Transverse colon (tissue), 4 donors: ENCODE measurements at places on chromosomes 3 and 15.

GRCh38 chr15:66764072-66764786, 62.2 kb downstream of the SMAD6 start:
- H3K27me3 ChIP-seq: no peaks in the 10 kb centered on the region
- peak overlapping the region; percentile 75 for H3K27ac ChIP-seq
- DNase-seq: no peak
- H3K36me3 ChIP-seq: no peaks in the 10 kb centered on the region
- no peak overlapping the region for H3K4me3 ChIP-seq

DNA sequence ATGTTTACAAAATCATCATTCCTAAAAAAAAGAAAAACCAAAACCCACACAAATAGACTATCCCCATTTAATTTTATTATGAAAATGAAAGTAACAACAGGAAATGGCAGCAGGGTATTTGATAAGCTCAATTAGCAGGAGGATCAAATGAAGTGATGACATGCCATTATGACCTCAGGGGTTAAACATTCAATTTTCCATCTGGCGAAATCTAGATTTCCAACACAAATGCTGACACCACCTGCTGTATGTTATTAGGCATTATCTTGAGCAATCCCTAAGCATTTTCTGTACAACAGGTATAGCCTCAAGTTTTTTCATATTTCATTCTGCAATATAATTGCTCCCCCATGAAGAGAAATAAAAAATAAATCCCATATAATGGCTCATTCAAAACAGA, 57.1 kb downstream of the SHQ1 start:
- H3K4me3 ChIP-seq: no peak overlapping the region
- no peak for DNase-seq
- no peaks in the 10 kb centered on the region for H3K36me3 ChIP-seq

GRCh38 chr3:174529298-174529697, 329.8 kb upstream of the NAALADL2 start:
- no peaks in the 10 kb centered on the region for H3K4me1 ChIP-seq
- no peak for DNase-seq
- H3K36me3 ChIP-seq: no peaks in the 10 kb centered on the region
- H3K27me3 ChIP-seq: no peaks in the 10 kb centered on the region

DNA sequence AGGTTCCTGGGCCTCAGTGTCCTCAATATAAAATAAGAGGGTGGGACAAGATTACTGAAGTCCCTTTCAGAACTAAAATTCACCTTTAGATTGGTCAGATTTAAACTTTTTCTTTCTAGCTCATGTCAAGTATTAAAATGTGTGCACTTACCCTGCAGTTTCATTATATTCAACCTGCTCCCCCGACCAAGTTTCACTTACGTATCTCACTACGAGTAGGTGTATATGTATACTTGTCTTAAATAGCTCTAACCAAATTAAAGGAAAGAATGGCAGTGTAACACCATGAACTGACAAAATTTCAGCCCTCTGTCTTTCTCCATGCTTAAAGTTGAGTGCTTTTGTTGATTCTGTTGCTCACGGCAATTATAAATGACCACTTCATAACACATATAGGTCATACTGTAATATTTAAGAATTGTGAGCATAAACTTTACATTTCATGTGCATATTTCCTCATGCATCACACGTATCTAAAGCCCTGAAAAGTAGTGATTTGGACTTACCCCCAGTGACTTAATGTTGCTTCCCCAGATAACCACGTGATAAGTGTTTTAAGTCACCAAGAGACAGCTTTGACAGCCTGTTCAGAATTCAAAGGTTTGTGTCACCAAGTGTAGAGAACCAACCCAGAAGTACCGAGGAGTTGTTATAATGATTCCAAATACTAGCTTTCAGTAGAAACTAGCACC, 70.0 kb downstream of the PGPEP1L start:
- no peaks in the 10 kb centered on the region for H3K27me3 ChIP-seq
- peaks cover 13% of the 10 kb centered on the region for H3K4me1 ChIP-seq
- no peaks in the 10 kb centered on the region for H3K36me3 ChIP-seq
- DNase-seq: no peak
- H3K4me3 ChIP-seq: no peak overlapping the region
- no peak overlapping the region for H3K27ac ChIP-seq

DNA sequence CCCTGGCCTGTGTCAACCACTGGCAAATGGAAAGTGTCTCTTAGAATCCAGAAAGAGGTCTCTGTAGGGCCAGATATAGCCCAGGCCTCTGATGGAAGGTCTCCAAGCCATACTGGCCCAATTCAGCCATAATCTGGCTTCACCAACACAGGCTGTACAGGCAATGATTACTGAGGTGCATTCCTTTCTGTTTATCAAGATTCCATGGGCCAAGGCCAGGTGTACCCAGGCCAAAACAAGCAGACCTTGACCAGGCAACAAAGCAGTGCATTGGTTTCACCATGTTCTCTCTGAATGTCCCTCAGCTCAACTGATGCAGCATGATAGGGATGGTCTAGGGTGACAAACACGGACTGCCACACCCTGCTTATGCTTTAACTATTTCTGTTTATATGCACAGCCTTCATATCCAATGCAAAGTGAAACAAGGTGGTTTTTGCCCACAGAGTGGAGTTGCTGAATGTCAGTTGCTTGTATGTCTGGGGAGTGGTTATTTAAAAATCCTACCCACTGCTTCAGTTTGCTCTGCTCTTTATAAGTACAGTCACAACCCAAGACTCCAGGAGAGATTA, 25.2 kb downstream of the CCNL1 start:
- no peak for DNase-seq
- no peaks in the 10 kb centered on the region for H3K36me3 ChIP-seq
- no peak overlapping the region for H3K4me3 ChIP-seq
- H3K27me3 ChIP-seq: no peaks in the 10 kb centered on the region

GRCh38 chr3:56590814-56591213, 33.8 kb downstream of the CCDC66 start:
- no peak for DNase-seq
- no peak overlapping the region for H3K27ac ChIP-seq
- no peak overlapping the region for H3K4me3 ChIP-seq
- no peaks in the 10 kb centered on the region for H3K27me3 ChIP-seq
- H3K4me1 ChIP-seq: no peaks in the 10 kb centered on the region

DNA sequence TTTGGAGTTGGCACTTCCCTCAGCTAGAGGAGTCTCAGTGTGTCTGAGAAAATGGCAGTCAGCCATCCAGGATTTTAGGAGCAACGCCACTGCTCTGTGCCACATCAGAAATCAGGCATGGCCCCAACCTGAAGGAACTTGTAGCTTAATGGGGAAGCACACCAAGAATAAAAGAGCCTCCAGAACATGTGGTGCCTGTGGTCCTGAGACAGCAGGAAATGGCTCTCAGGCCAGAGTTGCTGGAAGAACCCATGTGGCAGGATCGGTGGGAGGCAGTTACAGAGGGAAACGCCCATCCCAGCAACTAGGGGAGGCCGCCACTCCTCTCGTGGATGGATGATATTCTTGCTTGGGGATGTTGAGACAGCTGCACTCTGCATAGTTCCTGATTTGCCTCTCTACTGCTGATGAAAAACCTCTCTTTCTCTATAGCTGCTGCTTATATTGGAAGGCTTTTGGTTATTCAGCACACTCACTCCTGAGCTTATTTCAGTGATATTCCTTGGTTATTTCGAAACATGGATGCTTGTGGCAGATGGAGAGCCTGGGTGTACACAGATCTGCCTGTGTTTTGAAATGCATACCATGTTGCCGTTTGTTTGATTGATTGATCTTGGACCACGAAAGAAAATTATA, 52.4 kb downstream of the KLHL25 start:
- H3K27me3 ChIP-seq: no peaks in the 10 kb centered on the region
- H3K4me1 ChIP-seq: no peaks in the 10 kb centered on the region
- no peak overlapping the region for H3K4me3 ChIP-seq
- peaks cover 80% of the 10 kb centered on the region for H3K36me3 ChIP-seq
- H3K27ac ChIP-seq: no peak overlapping the region

DNA sequence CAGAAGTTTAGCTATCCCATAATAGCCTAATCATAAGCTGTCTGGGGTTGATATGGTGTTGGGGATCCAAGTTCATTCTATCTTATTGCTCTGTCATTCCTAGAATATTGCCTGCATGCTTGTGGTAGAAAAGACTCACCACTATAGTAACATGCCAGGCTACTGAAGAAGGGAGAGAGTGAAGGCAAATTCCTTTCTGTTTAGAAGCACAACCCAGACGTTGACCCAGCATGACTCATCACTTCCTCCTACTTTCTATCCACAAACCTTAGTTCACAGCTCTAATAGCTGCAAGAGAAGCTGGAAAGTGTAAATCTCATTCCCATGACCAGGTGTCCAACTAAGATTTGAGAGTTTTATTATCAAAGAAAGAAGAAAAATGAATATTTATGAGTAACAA, 57.8 kb upstream of the NMD3 start:
- H3K27me3 ChIP-seq: no peaks in the 10 kb centered on the region
- no peaks in the 10 kb centered on the region for H3K4me1 ChIP-seq
- no peak for DNase-seq
- H3K36me3 ChIP-seq: no peaks in the 10 kb centered on the region
- no peak overlapping the region for H3K4me3 ChIP-seq

DNA sequence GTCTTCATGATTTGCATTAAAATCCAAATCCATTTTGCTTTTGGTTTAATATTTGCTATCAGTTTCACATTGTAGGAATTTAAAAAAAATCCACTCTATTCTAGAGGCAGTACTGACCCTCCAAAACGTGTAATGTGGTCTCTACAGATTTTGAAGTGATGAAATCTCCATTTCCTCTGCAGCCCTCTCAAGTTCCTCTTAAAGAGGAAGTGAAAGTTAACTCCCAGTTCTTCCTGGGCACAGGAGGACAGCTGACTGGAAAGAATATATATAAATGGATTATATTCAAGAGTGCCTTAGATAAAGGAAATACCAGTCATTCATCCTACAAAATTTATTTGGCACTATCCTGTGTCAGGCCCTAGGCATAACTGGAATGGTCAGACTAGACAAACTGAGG, 83.5 kb upstream of the PLCL2 start:
- no peaks in the 10 kb centered on the region for H3K27me3 ChIP-seq
- H3K27ac ChIP-seq: no peak overlapping the region
- no peak overlapping the region for H3K4me3 ChIP-seq
- H3K36me3 ChIP-seq: no peaks in the 10 kb centered on the region
- DNase-seq: no peak

DNA sequence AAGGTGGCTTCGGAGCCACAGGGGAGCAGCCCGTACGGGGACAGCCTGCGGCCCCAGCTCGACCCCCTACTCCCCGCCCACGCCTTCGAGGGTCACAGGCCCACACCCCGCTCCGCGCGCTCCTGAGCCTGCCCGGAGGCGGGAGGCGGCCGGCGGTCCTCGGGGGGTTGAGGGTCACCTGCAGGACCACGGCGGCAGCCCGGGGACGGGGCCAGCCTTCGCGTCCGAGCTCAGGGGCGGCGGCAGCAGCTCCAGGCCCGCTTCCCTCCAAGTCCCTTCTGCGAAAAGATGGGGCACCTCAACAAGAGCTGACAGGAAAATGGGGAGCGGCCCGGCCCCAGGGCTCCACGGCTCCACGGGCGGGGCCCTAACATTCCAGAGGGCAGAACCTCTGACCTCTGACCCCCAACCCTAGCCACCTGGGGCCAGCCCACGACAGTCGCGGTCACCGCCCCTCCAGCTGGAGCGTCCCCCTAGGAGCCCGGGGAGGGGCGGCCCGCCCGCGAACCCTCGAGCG, 428 bp downstream of the LYSMD4 start:
- no peak for DNase-seq
- no peaks in the 10 kb centered on the region for H3K27me3 ChIP-seq
- H3K4me3 ChIP-seq: peak overlapping the region; percentile 79
- H3K36me3 ChIP-seq: no peaks in the 10 kb centered on the region
- H3K4me1 ChIP-seq: peaks cover 7% of the 10 kb centered on the region
- H3K27ac ChIP-seq: peak overlapping the region; percentile 86

DNA sequence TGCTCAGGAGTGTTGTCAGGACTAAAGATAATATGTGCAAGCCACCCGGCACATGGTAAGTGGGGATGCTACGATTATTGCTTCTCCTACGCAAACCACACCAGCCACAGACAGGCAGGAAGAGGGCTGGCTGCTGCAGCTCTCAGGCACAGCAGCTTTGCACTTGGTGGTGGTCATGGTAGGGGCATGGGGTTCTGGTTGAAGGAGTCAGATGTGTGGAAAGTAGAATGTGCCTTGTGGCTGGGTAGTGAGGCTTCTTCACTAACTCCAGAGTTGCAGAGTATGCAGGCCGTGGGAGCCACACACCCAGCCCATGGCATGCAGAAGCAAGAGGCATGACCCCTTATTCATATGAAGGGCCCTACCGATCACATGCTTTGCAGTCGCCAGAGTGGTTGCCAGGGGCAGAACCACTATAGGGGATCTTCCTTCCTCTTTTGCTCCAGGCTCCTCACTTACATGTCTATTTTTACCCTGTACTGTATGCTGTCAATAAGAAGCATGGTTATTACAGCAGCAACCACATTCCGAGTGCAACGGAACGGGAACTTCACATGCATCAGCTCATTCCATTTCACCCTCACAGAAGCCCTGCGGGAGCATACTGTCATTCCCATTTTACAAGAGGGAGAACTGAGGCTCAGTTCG, 59.2 kb upstream of the HERC1 start:
- no peak overlapping the region for H3K4me3 ChIP-seq
- no peaks in the 10 kb centered on the region for H3K27me3 ChIP-seq
- H3K4me1 ChIP-seq: no peaks in the 10 kb centered on the region
- peak; percentile 59 for DNase-seq
- no peak overlapping the region for H3K27ac ChIP-seq

GRCh38 chr3:60386306-60386705, 864.9 kb downstream of the FHIT start:
- H3K27me3 ChIP-seq: no peaks in the 10 kb centered on the region
- H3K27ac ChIP-seq: no peak overlapping the region
- H3K4me1 ChIP-seq: no peaks in the 10 kb centered on the region
- no peak for DNase-seq
- H3K36me3 ChIP-seq: no peaks in the 10 kb centered on the region
- no peak overlapping the region for H3K4me3 ChIP-seq

GRCh38 chr3:123334056-123334455, 114.8 kb downstream of the ADCY5 start:
- no peaks in the 10 kb centered on the region for H3K27me3 ChIP-seq
- H3K27ac ChIP-seq: peak overlapping the region; percentile 80
- no peak overlapping the region for H3K4me3 ChIP-seq

- no peaks in the 10 kb centered on the region for H3K36me3 ChIP-seq
- H3K27me3 ChIP-seq: no peaks in the 10 kb centered on the region
- no peaks in the 10 kb centered on the region for H3K4me1 ChIP-seq
- no peak overlapping the region for H3K4me3 ChIP-seq
- DNase-seq: no peak
- H3K27ac ChIP-seq: no peak overlapping the region
Observed at GRCh38 chr3:94117729-94118128, 54.9 kb downstream of the NSUN3 start.

GRCh38 chr15:89490081-89490813, 6.1 kb downstream of the RHCG start:
- no peak for DNase-seq
- no peaks in the 10 kb centered on the region for H3K36me3 ChIP-seq
- H3K27ac ChIP-seq: no peak overlapping the region
- peaks cover 68% of the 10 kb centered on the region for H3K27me3 ChIP-seq

- no peaks in the 10 kb centered on the region for H3K36me3 ChIP-seq
- DNase-seq: no peak
- H3K27ac ChIP-seq: no peak overlapping the region
- peak overlapping the region; percentile 40 for H3K4me3 ChIP-seq
Observed at GRCh38 chr15:61226361-61227256, 2.5 kb downstream of the RORA start.

- DNase-seq: no peak
- no peak overlapping the region for H3K4me3 ChIP-seq
- no peaks in the 10 kb centered on the region for H3K4me1 ChIP-seq
Observed at GRCh38 chr3:194749631-194750490, 64.2 kb downstream of the FAM43A start.
